Cardiac ventricle fibroblast (primary cell): ENCODE measurements at places on chromosomes 1 and 21. TPM values are rescaled to one million over a fixed set of nuclear protein-coding genes. Genes with fewer than 3 reads are reported as not detected.

The OR2AK2 gene
- total RNA-seq: not detected in 2 replicates

The LAX1 gene
- total RNA-seq: not detected in 2 replicates

The PLPPR4 gene
- 0.06 and 0.20 TPM in 2 replicates for total RNA-seq

The LRRN2 gene
- 0.19 and 0.39 TPM in 2 replicates for total RNA-seq

The NBPF20 gene
- 1.2 and 3.2 TPM in 2 replicates for total RNA-seq

The TNFRSF9 gene
- total RNA-seq: 0.93 TPM in 1 of 2 replicates, not detected in the other
